ENCODE measurements at places on chromosomes 2 and 18.

GRCh38 chr2:224062481-224063297, 23.6 kb upstream of the SERPINE2 start:
- no peak for DNase-seq

GRCh38 chr2:154844513-154844912, 146.0 kb downstream of the KCNJ3 start:
- DNase-seq = no peak

- DNase-seq = peak; percentile 64
Observed at GRCh38 chr2:85920810-85921545, 32.2 kb upstream of the ST3GAL5 start.

- no peak for DNase-seq
Observed at GRCh38 chr2:2777876-2778275, 446.8 kb upstream of the MYT1L start.

DNA sequence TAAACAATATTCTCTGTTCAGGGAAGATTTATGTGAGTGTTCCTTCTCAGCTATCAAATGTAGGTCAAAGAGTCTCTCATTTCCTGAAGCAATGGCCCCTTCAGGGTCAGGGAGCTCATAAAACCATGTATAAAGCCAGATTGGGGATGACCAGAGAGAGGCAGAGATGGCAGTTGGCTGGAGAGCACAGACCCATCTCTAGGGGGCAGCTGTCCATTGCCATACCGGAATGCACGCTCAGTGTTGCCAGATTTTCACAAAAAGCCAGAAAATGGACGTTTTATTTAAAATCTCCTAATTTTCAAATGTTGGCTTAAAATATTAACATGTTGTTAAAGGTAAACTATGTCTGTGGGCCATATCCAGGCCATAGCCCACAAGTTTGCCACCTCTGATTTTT, 1920.7 kb upstream of the CELF4 start:
- DNase-seq = no peak

DNA sequence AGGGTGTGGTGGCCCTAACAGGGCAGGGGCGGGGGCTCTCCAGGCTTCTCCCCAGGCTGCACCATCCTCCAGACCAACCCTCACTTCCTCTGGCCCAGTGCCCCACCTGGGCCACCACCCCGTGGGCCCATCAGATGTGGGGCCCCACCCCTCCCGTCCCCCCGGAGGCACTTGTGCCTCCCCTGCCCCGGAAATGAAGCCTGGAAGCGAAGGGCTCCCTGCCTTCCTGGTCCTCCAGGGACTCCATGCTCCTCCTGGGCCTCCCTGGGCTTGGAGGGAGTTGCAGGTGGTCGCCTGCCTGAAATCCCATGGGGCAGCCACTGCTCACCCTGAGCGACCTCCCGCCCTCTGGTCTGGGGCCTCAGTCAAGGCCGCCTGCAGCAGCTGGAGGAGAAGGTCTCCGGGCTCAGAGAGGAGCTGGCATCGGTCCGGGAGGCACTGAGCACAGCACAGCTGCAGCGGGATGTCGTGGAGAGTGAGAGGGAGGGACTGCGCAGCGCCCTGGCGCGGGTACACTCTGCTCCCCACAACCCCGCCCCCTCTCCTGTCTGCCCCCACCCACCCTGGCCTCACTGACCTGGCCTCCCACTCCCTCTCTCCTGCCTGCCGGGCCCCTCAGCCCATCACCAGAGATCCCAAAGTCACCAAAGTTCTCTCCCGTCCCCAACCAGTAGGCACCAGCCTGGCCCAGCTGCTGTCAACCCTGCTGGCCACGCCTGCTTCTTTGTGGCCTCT, 28.0 kb downstream of the CROCC2 start:
- DNase-seq = no peak

GRCh38 chr2:240891492-240892340, 4.2 kb downstream of the MAB21L4 start:
- no peak for DNase-seq

DNA sequence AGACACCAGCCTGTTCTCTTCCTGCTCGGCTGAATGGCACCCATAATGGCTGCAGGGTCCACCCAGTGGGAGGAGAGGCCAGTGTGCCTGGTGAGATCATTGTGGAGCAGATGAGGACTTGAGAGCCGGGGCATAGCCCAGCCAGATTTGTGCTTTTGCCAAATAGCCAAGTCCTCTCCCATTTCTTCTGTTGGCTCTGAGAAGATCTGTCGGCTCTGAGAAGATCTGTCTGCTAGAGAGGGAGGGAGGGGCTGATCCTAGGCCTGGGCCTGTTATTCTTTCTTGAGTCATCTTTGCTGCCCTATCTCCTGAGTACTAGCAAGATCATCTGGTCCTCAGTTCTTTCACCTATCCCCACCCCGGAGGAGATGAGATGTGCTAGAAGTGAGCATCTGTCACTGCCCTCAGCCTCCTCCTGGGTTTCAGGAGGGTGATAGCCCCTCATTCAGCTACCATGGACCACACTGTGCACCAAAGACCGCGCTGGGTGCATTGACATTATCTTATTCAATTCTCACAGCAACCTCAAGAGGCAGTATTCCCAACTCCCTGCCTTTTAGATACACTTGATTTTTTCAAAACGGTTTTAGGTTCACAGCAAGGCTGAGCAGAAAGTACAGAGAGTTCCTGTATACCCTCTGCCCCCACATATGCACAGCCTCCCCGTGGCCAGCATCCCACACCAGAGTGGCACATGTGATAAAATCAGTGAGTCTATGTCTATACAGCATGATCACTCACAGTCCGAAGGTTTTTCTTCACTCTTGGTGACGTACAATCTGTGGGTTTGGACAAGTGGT, 98.6 kb downstream of the CAPN13 start:
- peak; percentile 69 for DNase-seq

DNA sequence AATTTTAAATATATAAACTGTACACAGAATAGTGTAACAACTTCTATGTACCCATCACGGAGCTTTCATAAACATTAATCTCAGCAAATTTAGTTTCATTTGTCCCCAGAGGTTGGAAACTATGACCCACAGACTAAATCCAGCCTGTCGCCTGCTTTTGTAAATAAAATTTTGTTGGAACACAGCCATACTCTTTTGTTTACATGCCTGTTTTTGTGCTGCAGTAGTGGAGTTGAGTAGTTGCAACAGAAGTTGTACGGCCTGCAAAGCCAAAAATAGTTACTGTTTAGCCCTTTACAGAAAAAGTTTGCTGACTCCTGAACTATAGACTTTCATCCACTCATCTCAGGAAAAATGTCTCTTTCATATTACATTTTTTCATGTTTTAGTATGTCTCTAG, 39.8 kb downstream of the RBM45 start:
- DNase-seq = peak; percentile 25

DNA sequence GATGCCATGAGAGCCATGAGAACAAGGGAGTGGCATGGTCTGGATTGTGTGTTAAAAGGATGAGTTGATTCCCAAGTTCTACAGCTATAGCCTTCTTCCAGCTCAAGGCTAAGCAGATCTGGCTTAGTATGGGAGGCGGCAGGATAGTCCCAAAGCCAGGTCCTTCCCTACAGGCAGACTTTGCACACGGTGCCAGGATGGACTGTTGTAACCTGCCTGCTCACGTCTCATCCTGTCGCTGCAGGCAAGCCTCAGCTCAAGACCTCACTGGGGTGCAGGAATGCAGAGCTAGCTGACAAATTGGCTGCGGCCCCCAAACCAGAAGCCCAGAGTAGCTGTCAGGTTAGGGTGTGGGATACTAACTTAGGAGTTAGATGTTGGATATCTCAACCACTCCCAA, 28.8 kb upstream of the IGFBP5 start:
- DNase-seq = no peak

DNA sequence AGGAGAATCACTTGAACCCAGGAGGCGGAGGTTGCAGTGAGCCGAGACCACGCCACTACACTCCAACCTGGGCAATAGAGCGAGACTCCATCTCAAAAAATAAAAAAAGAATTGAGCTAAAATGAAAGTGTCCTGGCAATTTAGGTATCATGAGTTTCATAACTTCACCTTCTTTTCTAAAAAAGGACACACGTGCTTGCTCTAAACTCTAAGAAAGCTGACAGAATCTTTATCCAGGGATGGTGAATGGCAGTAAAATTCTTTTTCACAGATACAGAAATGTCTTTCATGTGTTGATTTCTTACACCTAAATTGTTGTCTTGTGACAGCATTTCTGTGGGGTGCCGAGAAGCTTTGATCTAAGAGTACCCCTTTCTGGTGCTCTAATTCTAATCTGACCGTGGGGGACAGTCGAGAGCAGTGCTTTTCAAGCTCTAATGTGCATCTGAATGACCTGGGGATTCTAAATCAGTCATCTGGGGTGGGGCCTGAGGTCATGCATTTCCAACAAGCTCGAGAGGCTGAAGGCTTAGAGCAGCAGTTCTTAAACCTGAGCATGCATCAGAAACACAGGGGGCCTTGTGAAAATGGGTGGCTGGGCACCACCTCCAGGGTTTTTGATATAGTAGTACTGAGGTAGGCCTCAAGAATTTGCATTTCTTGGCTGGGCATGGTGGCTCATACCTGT, 42.1 kb upstream of the REL start:
- DNase-seq = no peak

GRCh38 chr2:34337735-34338134, 738.6 kb upstream of the FAM98A start:
- no peak for DNase-seq

DNA sequence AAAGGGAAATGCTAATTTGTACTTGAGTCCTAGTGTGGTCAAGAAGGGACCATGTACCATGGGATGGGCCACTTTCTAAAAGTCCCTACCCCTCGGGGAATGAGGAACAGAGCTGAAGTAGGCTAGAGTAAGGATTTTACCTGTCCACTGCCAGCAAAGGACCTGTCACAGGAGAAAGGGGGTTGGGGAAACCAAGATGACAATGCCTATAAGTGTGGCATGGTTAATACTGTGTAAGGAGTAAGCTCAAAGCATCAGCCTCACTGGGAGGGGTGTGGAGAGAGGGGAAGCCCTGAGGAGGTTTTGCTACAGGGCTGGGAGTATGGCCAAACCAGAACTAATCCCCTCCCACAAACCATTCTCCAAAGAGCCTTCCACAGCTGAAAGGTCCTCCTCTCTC, 15.8 kb downstream of the GKN2 start:
- peak; percentile 70 for DNase-seq

DNA sequence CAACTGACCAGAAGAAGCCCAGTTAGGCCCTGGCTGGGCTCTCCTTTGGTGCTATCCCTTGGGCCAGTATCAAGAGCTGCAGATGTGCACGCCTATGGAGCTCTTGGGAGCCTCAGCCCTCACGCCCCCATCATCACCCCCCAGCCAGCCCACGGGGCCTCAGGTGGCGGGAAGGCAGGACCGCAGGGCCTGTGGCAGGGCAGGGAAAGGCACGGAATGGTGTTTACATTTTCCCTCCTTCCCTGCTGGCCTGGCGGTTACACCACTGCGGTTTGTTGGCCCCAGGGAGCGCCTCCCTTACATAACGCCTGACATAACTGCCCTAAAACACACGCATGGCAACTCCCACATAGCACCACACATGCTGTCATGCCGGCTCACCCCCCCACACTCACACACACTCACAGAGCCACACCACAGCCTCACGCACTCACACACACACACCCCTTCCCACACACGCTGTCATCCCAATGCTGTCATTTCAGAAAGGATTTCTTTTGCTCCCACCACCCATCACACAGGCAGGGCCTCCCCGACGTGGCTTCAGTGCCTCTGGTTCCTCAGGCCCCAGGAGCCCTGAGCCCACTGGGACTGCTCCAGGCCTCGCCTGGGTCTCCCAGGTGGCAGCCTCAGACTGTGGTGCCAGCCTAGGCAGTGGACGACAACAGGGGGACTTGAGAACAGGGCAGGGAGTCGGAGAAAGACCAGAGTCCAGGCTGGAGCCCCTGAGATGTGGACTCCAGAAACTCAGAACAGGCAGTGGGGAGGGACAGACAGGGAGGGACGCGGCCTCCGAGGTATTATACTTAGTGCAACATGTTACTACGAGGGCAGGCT, 15.7 kb downstream of the ZFP36L2 start:
- peak; percentile 59 for DNase-seq

GRCh38 chr2:66930339-66931220, 466.6 kb upstream of the ETAA1 start:
- DNase-seq = no peak

- no peak for DNase-seq
Observed at GRCh38 chr2:112023707-112024106, 31.4 kb upstream of the TMEM87B start.

DNA sequence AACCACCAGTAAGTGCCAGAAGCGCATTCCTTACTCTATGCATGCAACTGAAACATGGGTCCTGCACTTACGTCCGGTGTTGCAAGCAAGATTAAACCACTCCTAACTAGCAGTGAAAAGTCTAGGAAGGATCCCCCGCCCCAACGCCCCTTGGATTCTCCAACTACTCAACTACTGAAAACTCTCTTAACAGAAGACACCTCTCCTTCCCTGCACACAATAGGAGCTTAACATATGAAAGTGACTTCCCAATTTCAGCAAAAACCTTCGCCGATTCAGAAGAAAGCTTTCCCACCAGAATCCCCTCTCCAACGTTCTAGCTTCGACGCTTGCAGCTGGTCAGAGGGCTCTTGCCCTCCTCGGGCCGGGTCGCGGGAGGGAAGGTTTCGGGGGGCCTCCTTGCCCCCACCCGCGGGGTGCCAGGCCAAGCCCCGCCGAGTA, 578 bp downstream of the IWS1 start:
- DNase-seq = peak; percentile 70

DNA sequence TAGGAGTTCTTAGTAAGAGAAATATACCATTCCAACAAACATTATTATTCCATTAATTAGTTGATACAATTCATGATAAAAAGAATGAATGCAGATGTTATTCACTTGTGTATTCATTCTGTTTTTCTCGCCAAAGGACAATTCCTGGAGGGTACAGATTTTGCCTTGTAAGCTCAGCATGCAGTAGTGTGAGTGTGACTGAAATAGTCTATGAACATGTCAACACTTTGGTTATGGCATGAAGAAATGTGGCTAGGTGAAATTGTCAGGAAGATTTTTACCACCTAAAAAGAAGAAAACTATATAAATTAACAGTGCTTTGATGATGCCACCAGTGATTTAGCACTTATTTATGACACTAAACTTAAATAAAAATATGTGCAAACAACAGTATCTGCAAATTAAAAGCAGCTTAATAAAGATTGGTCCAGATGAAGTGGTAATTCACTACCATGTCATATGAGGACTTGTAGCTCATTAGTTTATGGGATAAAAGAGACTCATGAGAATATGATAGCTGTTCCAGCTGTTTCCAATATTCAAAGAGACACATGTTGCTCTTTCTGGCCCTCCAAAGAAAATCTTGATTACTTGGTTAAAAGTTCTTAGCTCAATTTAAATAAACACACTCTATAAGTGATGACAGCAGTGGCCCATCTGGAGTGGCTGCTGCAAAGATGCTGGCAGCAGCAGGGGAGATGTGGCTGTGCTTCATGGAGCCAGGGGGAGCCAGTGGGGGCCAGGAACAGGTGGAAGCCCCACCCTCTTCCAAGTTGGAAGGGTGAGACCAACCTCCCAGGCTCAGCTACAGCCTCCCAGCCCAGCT, 165.0 kb downstream of the CDH19 start:
- no peak for DNase-seq

GRCh38 chr18:74368901-74369705, 53.5 kb downstream of the C18orf63 start:
- DNase-seq = no peak

DNA sequence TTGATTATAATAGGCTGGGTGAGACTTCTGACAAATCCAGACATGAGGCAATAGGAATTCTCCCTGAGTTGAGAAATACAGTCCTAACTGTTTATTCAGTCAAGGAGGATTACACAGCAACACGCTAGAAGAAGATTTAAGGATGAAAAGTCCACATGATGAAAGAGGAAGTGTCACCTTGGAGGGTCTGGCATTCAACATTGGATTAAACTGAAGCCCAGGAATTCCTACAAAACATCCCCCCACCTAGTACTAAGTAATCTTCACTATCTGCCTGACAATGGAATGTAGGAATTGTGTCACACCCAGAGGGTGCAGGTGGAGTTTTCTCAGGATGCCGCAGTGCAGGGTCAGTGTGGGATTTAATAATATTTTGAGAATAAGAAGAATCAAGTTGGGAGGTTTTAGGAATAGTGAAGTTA, 142.4 kb downstream of the SOCS6 start:
- peak; percentile 58 for DNase-seq
